ENCODE measurements at places on chromosomes 5 and 9.

DNA sequence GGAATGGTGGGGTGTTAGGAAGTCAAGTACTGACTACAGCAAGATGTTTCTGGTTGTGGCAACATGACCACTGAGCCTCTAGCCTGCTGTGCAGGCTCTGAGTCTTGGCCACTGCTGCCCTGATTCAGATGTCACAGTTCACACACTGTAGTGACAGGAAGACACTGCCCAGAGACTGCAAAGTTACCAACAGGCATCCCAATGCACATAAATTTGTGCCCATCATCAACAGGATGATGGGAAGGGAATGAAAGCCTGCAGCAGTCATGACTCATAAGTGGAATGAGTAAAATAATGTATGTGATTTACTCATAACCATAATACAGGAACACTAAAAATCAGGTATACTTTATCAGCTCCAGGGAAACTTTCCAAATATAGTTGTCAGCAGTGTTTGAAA, 251.6 kb upstream of the HAPLN1 start:
- peaks cover 6% of the 10 kb centered on the region for H3K4me1 ChIP-seq
- no peaks in the 10 kb centered on the region for H3K36me3 ChIP-seq
- DNase-seq: peak; percentile 21

DNA sequence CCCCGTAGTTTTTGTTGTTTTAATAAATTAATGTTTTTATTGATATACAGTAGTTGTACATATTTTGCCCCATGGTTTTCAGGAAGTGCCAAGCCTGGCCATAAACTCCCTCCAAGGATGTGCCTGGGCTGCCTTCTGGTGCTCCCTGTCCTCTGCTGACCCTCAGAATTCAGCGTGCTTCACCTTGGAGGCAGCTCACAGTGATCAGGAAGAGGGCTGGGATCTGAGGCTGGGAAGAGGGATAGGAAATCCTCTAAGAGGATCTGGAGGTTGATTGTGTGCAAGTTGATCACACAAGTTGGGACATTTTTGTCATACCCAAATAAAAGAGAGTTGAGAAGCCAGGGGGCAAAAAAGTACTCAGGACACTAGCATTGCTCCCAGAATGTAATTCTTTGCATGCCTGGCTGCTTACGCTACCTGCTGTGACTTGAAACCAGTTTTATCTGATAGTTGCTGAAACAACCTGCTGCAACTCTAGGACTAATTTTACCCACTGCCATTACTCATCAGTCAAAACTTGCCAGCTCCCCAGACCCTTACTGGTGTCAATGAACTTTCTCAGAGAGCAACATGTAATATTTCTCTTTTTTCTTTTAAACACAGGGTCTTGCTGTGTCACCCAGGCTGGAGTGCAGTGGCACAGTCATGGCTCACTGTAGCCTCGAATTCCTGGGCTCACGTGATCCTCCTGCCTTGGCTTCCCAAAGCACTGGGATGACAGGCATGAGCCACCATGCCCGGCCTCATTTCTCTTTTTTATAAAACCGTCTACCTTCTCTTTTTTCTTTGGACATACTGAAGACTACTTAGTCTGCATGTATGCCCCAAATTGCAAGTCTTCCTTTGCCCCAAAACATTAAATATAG, 29.0 kb downstream of the PDE6A start:
- no peaks in the 10 kb centered on the region for H3K27me3 ChIP-seq
- no peaks in the 10 kb centered on the region for H3K36me3 ChIP-seq
- no peak overlapping the region for H3K4me3 ChIP-seq
- peaks cover 27% of the 10 kb centered on the region for H3K4me1 ChIP-seq
- H3K27ac ChIP-seq: peak overlapping the region; percentile 24

GRCh38 chr9:36878986-36879982, 154.8 kb downstream of the PAX5 start:
- peaks cover 23% of the 10 kb centered on the region for H3K27me3 ChIP-seq
- DNase-seq: no peak
- H3K4me1 ChIP-seq: no peaks in the 10 kb centered on the region
- no peaks in the 10 kb centered on the region for H3K36me3 ChIP-seq

- no peak overlapping the region for H3K27ac ChIP-seq
- DNase-seq: no peak
- H3K27me3 ChIP-seq: no peaks in the 10 kb centered on the region
- H3K4me3 ChIP-seq: no peak overlapping the region
Measured at GRCh38 chr5:100708645-100709171, 173.5 kb downstream of the FAM174A start.

DNA sequence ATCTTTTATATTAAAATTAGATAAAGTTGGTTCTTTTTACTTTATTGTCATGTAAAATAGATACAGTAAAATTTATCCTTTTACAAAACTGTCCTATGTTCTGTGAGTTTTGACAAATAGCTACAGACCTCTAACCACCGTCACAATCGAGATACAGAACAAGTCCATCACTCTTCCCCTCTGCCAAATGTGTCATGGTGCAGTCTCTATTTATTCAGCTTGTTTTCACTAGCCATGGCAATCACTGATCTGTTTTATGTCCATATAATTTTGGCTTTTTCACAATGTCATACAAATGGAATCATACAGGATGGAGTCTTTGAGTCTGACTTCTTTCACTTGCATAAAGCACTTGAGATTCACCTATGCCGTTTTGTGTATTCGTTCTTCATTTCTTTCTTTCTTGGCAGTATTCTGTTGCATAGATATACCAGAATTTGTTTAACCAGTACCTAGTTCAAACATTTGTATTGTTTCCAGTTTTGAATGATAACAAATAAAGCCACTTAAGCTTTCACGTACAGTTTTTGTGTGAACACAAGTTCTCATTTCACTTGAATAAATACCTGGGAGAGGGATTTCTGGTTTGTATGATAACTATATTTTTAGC, 273.2 kb upstream of the MPDZ start:
- H3K4me1 ChIP-seq: no peaks in the 10 kb centered on the region
- H3K4me3 ChIP-seq: no peak overlapping the region
- H3K27me3 ChIP-seq: no peaks in the 10 kb centered on the region
- DNase-seq: no peak
- no peak overlapping the region for H3K27ac ChIP-seq

- DNase-seq: no peak
- no peak overlapping the region for H3K27ac ChIP-seq
- no peaks in the 10 kb centered on the region for H3K4me1 ChIP-seq
- H3K4me3 ChIP-seq: no peak overlapping the region
- peaks cover 2% of the 10 kb centered on the region for H3K36me3 ChIP-seq
Measured at GRCh38 chr5:134964359-134965270, 3.1 kb upstream of the CATSPER3 start.

All from astrocyte (in vitro differentiated cells and primary cell).